ENCODE measurements at places on chromosomes 1 and 21. TPM values are rescaled to one million over a fixed set of nuclear protein-coding genes. Genes with fewer than 3 reads are reported as not detected.

ERVH48-1 gene
- not detected for total RNA-seq

NHLH1 gene
- not detected for total RNA-seq

DNA sequence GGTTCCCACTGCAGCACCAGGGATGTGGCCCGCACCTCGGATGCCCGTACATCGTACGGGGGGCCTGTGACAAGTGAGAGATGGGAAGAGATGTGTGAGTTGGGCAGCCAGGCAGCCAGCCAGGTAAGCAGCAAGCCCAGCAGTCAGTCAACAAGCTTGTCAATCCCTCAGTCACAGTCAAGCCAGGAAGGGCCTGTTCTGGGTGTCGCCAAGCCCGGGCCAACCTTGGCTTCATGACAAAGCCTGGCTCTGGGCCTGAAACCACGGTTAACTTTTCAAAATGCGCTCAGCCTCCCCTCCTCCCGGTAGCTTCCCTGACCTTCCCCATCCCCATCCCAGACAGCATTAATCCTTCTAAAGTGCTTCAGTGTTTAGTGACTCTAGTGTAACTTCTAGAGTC, 31.8 kb downstream of the MYOM3 start:
- no peak overlapping the region for H3K27ac ChIP-seq
- H3K4me1 ChIP-seq, result no peaks in the 10 kb centered on the region
- no peaks in the 10 kb centered on the region for H3K27me3 ChIP-seq
- H3K36me3 ChIP-seq, result no peaks in the 10 kb centered on the region
- no peak for DNase-seq

- H3K4me3 ChIP-seq, result no peak overlapping the region
- H3K27me3 ChIP-seq, result no peaks in the 10 kb centered on the region
- H3K27ac ChIP-seq, result no peak overlapping the region
- no peaks in the 10 kb centered on the region for H3K4me1 ChIP-seq
- H3K36me3 ChIP-seq, result no peaks in the 10 kb centered on the region
Measured at GRCh38 chr1:186236921-186237320, 138.1 kb downstream of the TPR start.

DNA sequence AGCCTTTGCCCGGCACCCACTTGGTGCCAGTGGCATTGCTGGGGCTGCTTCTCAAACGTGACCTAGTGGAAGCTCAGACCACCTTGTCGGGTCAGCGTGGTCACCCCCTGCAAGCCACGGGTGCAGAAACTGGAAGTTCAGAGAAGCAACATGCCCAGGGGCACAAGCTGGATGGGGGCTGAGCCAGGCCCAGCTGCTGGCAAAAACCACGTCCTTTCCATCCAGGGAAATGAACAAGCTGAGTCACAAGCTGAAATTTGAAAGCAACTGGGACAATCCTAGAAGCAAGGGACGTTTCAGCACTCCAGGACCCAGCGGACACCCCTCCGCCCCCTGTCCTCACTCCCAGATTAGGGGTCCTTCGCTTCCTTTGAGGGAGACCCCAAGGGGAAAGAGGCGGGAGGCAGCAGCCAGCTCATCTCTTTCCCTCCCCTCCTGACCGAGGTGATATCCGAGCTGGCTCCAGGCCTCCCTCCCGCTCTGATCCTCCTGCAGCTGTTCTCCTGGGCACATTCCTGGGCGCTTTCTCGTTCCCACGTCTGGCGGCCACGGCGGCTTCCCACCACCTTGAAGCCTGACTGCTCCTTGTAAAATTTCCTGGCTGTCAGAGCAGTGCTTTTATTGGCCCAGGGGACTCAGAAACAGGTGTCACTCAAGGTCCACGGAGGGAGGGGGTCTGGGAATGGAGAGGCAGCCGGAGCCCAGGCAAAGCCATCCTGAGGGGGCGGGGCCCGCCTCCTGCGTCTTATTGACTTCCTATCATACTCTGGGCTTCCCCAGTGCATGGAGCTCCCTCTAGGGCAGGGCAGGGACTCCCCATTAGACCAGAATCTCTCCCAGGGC, 62.8 kb downstream of the PAX7 start:
- H3K36me3 ChIP-seq, result no peaks in the 10 kb centered on the region
- H3K27ac ChIP-seq, result no peak overlapping the region
- H3K27me3 ChIP-seq, result no peaks in the 10 kb centered on the region
- H3K4me3 ChIP-seq, result no peak overlapping the region

Measured in tibial nerve (tissue), 4 donors.